ENCODE measurements at places on chromosomes 1 and 21.

DNA sequence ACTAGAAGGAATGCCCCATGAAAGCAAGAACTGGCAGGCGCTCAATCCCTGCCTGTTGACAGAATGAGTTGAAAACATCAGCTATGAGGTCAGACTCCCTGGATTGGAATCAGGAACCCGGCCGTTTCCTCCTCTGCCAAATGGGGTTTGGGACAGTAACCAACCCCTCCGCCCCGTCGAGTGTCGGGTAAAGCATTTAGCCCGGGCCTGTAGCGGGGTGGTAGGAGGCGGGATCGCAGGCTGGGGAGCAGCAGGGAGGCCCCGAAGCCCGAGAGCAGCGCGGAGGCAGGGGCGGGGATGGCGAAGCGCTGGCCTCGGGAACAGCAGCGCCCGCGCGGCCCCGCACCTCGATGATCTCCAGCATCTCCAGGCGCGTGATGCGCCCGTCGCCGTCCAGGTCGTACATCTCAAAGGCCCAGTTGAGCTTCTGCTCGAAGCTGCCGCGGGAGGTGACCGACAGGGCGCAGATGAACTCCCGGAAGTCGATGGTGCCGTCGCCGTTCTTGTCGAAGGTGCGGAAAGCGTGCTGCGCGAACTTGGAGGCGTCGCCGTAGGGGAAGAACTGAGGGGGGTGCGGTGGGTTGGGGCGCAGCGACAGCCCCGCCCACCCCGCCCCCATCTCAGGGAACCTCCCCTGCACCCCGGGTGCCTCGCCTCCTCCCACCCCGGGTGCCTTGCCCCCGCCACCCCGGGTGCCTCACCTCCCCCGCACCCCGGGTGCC lies 7.5 kb downstream of the HPCAL4 start:
- DNase-seq, result peak; percentile 65

GRCh38 chr21:41752231-41752681 lies 14.6 kb downstream of the RIPK4 start:
- no peak for DNase-seq

DNA sequence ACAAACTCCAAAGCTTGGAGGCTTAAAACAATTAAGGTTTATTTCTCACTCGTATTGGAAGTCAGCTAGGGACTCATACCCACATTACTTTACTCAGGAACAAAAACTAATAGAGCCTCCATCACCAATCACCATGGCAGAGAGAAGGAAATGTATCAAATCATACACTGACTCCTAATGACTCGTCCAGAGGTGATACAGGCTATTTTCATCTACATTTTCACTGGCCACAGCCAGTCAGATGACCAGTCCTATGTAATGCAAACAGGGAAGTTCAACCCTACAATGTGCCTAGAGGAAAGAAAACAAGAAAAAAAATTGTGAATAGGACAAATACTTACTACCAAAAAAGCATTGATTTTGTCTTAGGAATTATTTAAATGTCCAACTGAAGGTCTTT lies 110.3 kb downstream of the SEC16B start:
- DNase-seq, result no peak

GRCh38 chr1:248838357-248839167 lies 538 bp downstream of the ZNF672 start:
- peak; percentile 90 for DNase-seq

DNA sequence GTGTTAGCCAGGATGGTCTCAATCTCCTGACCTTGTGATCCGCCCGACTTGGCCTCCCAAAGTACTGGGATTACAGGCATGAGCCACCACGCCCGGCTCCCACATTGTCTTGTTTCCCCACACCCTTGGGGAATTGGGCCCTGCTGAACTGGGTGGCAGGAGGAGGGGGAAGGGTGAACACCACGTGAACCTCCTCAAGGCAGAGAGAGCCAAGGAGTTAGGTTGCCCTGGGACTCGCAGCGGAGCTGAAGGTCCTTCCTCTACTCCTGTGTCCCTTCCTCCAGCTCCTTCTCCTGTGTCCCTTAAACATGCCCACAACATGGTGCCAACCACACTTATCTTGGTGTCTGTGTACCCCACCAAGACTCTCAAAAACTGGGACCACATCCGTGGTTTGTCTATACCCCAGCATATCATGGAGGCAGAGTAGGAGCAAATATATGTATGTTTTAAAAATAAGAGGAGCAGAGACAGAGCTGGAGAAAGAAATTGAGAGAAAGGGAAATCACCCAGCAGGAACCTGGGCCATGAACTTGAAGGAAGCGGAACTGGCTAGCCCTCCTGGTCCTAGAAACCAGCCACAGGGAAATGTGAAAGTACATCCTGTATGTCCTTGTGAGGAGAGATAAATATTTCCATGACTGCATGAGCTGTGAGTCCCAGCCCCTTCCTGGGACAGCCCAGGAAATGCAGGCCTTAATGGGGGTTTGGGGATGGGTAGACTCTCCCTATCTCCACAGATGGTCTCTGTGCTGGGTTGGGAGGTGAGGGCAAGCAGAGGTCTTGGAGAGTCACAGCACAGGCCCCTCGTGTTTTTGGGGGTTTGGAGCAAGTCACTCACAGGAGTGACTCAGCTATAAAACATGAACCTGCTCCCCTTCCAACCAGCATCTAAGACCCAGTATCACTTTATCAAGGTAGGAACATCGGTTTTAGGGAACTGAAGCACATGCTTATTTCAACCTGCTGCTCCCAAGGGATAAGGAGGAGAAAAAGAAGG lies 9.4 kb upstream of the TAL1 start:
- no peak for DNase-seq

DNA sequence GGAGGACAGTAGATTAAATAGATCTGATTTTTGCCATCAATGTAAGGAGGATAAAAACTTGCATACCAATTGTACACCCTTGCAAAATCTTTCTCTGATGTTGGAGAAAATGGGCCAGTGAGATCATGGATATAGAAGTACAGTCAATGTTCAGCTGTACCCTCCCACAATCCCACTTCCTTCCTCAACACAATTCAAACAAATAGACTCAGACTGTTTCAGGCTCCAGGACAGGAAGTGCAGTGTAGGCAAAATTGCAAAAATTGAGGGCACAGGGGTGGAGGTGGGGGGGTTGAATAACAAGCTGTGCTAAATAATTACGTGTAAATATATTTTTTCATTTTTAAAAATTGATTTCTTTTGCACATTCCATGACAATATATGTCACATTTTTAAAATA lies 3.9 kb upstream of the IFI44 start:
- no peak for DNase-seq

GRCh38 chr21:22200378-22201092 lies 1202.3 kb downstream of the NCAM2 start:
- DNase-seq, result no peak

GRCh38 chr1:58812926-58813325 lies 29.1 kb upstream of the JUN start:
- no peak for DNase-seq

DNA sequence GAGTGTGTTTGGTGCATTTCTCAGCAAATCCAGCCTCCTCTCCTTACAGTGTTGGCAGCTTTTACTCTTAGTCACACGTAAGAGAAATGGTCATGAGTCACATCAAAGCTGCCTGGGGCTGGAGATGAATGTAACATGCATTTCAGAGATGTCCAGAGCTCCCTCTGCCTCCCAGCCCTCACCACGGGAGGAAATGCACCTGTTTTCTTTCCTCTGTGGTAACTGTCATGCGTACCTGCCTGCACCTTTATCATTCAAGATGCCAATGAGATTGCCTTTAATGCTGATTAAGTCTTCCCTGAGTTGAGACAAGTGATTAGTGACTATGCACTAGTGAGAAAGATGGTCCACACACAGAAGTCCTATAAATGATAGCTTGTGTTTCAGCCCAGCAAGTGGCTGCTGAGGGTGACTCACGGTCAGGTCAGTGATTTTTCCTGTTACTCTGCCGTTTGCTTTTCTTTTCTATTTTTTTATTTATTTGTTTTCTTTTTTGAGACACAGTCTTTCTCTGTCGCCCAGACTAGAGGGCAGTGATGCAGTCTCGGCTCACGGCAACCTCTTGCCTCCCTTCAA lies 277.3 kb upstream of the FMN2 start:
- DNase-seq, result peak; percentile 69

DNA sequence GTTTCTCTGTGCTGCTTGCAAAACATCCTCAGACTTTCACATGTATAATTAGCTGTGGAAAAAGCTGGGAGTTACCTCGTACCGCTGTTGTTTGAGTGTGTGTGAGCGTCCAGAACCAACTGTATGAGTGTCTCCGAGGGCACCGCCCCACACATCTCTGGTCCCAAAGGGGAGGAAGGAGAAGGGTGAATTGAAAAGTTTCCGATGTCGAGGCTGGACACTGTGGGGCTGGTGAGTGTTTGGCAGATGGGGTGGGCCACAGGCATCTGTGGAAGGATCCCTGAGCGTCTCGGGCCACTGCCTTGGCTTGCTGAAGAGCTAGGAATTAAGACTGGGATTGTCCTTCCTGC lies 1.2 kb downstream of the ATP2B4 start:
- DNase-seq, result no peak

DNA sequence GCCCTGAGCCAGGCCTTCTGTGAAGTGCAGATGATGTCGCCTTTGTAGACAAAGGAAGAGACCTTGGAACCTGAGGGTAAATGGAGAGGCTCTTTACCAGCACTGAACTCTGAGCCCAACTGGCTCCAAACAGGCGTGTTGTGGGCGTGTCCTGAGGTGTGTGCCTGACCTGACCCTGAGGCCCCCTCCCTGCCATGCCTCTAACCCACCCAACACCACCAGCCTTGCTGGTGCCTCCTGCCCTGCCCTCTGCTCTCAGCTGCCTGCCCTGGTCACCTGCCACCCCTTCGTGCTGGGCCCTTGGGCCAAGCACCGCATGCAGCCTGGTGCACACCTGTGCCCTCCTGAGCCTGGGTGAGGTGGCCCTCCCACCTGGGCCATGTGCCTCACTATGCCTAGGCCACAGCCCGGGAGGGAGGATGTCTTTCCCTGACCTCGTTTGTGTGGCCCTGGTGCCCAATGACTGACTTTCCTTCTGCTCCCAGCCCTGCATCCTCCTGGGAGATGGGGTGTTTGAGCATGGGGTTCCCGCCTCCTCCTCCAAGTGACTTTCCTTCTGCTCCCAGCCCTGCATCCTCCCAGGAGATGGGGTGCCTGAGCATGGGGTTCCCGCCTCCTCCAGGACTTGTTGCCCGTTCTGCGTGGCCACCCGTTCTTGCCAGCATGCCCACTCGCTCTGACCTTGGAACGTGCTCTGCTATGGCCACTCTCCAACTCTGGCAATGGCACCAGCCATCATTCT lies 157.0 kb downstream of the PCBP3 start:
- DNase-seq, result no peak
